H54 (cell line): ENCODE measurements at places on chromosomes 11 and 22.

GRCh38 chr11:45677770-45678512 lies 12.5 kb upstream of the CHST1 start:
- no peak for DNase-seq

- no peak for DNase-seq
Observed at GRCh38 chr11:128398517-128399250, 188.7 kb downstream of the ETS1 start.

- no peak for DNase-seq
Observed at GRCh38 chr22:38973289-38974169, 8.6 kb upstream of the APOBEC3B start.

DNA sequence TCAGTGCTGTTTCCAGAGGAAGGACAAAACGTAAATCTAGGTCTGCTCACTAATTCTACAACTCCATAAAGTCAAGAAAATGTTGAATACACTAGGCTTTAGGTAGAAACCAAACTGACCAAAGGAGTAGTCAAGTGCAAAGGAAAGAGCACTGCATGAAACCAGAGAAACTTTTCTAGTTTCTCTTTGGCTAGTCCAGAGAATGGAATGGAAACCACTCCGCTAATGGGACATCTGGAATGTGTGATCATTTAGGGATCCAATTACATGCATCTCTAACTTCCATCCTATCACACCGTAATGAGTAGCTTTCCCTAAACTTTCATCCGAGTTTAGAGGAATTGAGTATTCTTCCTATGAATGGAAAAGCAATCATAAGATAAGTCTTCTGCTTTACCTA lies 2.4 kb downstream of the OR52M1 start:
- no peak for DNase-seq

DNA sequence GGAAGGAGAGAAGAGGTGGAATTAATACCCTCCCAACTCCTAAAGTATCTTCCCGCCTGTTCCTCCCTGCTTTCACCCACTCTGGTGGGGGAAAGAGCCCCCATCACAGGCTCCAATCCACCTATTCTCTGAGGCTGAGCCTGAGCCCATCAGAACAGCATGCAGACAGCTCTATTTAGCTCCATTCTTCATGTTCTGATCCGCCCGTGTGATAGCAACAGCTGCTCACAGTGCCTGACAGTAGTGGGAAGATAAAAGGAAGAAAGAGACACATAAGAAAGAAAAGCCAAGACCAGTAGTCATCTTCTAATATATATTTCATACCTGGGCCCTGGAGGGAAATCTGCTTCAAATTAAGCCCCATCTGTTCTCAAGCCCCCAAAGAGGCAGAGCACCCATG lies 80.3 kb upstream of the AKIP1 start:
- no peak for DNase-seq

DNA sequence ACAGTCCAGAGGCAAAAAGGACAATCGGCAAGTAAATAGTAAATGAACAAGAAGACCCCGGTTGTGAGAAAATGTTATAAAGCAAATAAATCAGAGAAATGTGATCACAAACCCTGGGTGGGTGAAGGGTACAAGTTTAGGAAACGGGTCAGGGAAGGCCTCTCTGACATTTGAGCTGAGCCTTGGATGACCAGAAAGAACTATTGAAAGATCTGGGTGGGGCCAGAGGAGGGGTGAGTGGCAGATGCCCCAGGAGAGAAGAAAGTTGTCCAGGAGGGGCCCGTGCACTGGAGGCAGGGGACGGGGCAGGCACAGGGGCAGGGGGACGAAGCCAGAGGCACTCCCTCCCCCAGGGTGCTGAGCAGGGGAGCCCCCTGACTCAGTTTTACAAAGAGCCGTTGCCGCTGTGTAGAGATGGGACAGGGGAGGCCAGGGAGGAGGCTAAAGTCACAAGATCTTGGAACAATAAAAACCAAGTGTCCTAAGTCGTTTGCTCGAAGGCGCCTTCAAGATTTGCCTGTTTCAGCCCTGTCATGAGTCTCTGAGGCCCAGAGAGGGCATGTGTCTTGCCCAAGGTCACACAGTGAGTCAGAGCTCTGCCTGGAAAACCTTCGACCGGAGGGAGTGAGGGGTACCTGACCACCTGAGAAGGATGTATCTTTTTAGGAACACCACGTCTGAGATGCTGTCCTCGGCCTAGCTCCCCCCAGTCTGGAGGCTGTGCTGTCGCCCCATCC lies 10.8 kb upstream of the PDGFB start:
- no peak for DNase-seq

DNA sequence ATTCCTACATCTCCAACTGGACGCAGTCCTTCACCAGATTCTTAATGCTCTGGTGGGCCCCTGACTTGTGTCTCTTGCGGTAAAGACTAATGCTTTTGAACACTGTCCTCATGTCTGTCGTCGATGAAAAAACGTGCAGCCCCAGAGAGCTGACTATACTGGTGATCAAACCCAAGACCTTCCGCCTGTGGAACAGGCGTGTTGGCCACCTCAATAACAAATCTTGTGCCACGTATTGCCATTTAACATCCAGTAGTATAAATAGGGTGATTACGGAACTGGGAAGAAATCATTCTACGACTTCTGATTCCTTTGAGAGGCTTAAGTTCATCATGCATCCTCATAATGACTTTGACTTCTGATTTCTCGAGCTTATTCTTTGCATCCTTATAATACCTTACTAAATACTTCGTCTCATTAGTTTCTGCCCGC lies 45.6 kb downstream of the OR4D9 start:
- no peak for DNase-seq

DNA sequence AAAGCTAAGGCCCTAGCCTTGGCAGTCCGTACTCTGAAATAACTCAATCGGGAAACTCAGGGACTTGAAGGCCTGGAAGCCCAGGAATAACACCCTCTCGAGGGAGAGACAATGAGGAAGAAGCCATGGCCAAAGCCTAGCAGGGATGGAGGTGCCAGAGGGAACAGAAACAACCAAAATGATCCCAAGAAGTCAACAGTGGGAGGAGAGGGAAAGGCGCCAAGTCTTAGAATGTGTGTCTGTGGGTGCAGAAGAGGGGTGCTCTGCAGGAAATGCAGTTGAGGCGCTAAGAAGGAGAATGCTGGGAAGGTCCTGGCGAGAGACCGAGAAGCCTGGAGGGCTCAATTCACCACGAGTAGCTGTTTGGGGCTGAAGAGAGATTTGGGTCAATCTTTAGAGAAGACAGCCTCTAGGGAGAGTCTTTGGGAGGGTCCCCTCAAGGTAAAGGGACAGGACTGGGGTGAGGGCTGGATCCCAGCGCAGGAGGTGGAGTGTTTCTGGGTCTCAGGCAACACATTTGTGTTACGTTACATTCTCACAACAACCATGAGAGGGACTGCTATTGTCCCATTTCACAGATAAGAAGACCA lies 760 bp upstream of the MAPK8IP1 start:
- DNase-seq, result no peak

GRCh38 chr22:28328756-28329155 lies 350.9 kb downstream of the TTC28 start:
- no peak for DNase-seq

- no peak for DNase-seq
Observed at GRCh38 chr11:120141768-120142423, 4.0 kb upstream of the TRIM29 start.

DNA sequence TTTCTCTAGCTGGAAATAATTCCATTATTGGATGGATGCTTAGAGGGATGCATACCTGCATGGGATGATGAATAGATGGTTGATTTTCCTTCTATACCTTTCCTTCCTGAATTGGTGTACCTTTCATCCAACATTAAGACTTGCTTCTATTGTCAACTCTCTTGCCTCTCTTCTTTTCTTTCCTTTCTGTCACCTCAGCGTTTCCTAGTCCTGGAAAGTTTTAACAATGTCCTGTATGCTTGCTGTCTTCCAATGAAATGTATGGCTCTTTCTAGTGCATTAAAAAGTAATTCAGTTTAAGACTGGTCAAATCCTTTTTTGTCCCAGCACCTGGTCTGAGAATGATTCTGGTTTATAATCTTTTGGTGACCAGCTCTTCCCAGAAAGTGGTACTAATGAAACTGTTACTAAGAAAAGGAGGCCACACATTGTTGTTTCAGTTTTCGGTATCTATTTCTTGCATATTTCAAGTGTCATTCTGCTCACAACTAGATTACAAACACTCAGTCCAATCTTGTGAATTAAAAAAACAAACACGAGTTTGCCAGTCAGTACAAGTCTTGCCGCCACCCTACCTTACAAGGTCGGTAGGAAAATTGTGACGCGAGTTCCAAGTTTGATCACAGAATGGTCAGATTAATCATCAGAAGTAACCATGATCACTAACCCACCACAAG lies 8.0 kb downstream of the POU2AF1 start:
- no peak for DNase-seq

- no peak for DNase-seq
Observed at GRCh38 chr11:134537296-134537695, 125.3 kb upstream of the B3GAT1 start.

DNA sequence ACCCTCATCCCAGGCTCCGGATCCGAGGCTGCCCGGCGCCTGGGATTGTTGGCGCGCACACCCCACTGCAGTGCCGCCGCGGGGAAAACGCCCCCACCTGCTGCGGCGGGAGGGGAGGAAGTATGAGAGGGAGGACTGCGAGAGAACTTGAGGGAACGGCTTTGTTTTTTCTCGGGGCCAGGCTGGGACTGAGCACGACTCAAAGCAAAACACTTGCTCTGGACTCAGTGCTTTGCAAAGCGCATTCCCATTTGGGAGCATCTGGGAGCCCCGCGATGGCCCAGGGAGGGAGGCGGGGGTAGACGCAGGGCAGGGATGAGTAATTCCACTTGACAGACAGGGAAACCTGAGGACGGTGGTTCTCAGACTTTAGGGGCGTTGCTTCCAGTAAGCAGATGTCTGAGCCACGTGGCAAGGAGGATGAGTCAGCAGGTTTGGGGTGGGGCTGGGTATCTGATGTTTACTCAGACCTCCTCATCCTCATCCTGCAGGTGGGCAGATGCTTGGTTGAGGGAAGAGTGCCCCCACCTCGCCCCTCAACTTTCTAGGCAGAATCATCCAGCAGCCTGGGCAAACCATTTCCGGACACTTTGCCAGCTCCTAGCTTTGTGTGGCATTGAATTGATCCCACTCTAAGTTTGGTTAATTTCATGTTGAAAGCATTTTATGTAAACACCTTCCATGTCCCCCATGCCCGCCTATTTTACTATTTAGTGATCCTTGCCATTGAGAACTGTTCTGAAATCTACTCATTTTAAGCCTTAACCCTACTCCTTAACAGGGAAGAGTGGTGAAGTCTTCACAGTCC lies 1.5 kb downstream of the MIAT start:
- peak; percentile 75 for DNase-seq

- no peak for DNase-seq
Observed at GRCh38 chr11:73384531-73384871, 8.3 kb downstream of the RELT start.

DNA sequence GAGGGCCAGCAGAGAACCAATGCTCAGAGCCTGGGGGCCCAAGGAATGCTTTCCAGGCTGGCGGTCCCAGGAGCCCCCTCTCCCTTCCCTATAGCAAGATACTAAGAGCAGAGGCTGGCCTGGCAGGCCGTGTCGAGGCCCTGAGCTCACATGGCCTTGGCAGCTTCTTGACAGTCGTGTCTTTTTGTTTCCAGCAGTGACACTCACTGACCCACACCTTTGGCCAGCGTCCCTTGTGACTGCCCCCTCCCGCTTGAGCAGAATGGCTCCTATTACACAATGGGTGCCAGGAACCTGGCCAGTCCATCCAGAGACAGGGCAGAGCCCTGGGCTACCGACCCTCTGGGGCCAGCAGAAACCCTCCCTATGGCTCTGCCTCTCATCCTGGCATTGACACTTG lies 6.4 kb upstream of the CCND1 start:
- DNase-seq, result no peak

GRCh38 chr11:130585545-130585944 lies 137.1 kb downstream of the ADAMTS15 start:
- DNase-seq, result no peak

GRCh38 chr22:28296452-28296851 lies 377.4 kb upstream of the PITPNB start:
- no peak for DNase-seq

GRCh38 chr11:16080688-16081381 lies 275.5 kb downstream of the SOX6 start:
- no peak for DNase-seq

- no peak for DNase-seq
Observed at GRCh38 chr11:69947059-69947792, 128.0 kb upstream of the FGF3 start.

DNA sequence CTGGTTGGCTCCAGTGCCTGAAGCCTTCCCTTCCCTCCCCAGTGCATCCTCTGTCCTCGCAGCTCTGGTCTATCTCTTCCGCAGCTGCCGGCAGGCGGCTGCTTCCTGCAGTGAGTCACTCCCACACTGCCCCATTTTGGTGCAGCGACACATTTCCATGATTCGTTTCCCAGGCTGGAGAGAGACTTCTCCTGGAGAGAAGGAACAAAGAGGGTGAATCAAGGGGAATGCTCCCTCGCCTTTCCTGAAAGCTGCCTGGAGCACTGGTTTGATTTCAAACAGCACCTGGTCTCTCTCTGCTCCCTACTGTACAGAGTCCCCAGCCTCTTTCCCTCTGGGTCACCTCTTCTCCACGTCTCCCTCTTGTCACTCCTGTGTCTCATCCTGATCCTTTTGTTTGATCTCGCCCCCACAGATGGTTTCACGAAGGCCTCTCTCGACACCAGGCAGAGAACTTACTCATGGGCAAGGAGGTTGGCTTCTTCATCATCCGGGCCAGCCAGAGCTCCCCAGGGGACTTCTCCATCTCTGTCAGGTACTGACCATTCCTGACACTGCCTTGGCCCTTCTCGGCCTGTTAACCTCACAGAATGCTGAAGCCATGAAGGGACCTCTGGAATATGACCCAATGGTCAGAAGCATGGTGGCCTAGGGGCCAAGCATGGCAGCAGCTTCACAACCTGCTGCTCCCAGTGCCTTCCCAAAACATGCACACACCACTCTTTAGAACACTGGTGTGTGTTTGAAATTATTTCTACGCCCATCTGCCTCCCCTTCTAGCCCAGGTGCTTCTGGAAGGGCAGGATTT lies at the start of gene TMA7B:
Gene TMA7B (plus strand): TSS at position 758 of the 808 bp plus-strand sequence. CDS start 3,978 bp downstream, outside the sequence.
- peak; percentile 38 for DNase-seq

DNA sequence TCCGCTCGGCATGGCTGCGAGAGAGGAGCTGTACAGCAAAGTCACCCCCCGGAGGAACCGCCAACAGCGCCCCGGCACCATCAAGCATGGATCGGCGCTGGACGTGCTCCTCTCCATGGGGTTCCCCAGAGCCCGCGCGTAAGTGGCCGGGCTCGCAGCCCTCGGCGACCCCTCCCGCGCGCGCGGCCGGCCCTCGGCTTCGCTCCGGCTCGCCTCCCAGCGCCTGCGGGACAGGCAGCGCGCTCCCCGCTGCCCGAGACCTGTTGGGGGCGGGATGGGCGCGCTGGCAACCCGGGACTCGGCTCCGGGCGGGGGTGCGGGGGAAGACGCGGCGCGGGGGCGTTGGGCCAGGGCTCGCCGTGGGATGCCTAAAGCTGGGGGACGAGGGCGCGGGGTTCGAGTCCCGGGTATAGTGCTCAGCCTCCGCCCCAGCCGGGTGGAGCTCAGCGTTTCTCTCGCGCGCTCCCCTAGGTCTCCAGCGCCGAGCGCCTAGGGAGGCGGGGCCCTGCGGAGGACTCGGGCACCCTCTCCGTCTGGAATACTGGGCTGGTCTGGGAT lies 630 bp downstream of the UBASH3B start:
- peak; percentile 30 for DNase-seq

- no peak for DNase-seq
Observed at GRCh38 chr11:111663820-111664219, 61.6 kb downstream of the SIK2 start.

GRCh38 chr11:59773083-59773440 lies 17.9 kb downstream of the STX3 start:
- no peak for DNase-seq
